ENCODE measurements at places on chromosomes 6 and 20.

DNA sequence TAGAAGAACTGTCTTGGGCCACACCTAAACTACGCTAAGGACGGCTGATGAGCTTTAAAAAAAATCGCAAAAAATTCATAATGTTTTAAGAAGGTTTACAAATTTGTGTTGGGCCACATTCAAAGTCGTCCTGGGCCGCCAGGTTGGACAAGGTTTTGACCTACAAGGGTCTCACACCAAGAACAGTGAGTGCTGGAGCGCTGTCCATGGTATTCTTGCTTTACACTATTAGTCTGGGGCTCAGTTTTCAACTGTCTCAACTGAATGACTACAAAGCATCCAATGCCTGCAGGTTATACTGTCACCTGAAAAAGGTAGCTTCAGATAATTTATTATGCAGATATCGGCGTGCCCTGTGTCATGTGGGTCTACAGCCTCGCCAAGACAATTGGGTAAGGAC, 3.7 kb upstream of the FAXC start:
- no peak for DNase-seq

DNA sequence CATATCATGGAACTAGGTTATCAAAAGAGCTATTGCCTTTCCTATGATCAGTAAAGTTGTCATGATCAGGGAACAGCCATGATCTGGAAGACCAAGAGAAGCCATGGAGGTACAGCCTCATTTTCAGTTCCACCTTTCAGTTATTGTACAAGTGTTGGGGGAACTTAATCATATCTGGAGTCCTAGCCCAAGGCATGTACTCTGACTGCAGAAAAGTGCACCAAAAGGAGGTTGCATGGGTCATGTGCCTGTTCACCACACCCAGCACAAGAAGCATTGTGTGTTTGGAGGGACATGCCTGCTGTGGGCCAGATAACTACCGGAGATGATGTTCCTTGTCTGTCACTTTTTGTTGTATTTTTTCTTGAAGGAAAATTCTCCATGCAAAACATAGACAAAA, 185.8 kb upstream of the MAN1A1 start:
- no peak for DNase-seq

DNA sequence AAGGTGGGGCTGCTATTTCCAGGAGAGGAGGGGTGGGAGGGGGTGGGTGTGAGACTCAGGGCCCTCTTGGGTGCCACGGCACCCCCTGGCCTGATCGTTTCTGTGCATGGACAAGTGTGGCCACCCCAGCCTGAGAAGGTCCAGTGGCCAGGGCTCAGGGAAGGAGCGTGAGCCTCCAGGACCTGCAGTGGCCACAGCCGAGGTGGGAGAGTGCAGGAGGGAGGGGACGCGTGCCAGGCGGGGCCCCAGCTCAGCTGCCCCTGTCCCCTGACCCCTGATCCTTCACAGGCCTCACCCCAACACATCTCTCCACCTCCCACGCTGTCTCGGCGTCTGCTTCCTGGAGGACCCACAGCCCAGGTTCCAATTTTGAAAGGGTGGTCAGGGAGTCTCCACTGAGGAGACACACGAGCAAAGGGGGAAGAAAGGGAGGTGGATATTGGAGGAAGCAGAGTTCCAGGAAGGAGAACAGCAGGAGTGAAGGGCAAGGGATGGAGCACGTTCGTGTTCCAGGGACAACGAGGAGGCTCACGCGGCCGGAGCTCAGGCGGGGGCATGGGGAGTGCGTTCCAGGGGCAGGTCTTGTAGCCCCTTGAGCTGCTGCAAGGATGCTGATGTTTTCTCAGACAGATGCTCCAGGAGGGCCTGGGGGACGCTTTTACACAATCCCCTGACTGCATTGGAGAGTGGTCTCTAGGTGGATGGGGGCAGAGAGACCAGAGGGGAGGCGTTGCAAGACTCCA, 4.2 kb upstream of the HRH3 start:
- no peak for DNase-seq

DNA sequence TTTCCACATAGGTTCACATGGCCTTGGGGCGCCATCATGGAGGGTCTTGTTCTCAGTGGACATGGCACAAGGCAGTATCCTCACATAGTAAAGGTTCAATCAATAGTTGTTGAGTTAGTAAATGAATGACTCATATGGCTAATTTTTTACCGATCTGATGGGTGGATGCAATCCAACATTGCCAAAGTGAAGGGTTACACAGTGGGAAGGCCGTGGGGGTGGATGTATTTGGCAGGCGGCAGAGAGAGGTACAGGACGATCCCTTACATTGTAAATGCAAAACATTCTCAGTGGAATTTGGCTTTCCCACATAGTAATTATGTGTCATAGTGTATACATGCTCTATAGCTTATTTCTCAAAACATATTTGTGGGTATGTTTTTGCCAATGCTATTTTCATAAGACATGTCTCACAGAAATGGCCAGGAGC, 21.0 kb upstream of the PDE7B start:
- peak; percentile 19 for DNase-seq

DNA sequence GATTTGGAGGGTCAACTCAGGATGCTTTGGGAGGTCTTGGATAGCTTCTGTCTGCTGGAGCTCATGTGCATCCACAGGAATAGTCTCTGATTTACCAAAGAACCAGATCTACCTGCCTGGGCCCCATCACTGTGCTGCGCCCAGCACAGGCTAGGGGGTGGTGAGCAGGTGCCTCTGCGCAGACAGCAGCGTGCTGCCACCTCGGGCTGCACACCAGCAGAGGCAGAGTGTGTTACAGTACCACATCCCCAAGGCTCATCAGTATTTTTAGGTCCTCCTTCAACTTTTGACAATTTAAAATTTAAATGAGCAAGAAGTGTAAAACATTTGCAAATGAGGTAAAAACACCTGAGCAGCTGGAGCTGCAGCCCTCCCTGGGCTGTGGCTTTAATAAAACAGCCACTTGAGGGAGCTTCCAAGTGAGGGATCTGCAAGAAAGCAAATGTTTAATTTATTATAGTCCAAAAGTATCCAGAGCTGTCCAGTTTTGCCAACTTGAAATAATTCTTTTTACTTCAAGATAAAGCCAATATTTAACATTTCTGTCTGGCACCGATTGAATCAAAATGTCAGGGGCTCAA, 324.9 kb downstream of the ZFAND3 start:
- no peak for DNase-seq
